ENCODE measurements at places on chromosomes 5 and 9.

GRCh38 chr9:98767196-98767595 is 29.2 kb downstream of the ANKS6 start:
- DNase-seq: no peak

DNA sequence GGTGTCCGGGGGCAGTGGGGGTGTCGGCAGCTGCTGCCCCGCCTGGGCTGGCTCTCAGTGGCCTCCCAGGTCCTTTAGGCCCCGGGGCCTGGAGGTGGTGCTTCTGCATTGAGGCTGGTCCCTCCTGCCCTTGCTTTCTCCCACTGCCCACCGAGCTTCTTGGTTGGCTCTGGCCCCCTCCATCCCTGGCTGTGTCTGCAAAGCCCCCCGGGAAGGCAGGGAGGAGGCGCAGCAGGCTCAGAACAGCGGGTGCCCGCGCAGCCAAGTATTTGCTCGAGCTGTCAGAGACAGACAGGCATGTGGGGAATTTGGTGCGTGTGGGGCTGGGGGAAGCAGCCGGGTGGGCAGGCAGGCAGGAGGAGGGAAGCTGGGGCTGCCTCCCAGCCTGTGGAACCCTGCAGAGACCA is 11.5 kb downstream of the CXXC5 start:
- no peak for DNase-seq

- DNase-seq: no peak
These were observed 19.4 kb downstream of the ERGIC1 start for GRCh38 chr5:172853355-172853975.

DNA sequence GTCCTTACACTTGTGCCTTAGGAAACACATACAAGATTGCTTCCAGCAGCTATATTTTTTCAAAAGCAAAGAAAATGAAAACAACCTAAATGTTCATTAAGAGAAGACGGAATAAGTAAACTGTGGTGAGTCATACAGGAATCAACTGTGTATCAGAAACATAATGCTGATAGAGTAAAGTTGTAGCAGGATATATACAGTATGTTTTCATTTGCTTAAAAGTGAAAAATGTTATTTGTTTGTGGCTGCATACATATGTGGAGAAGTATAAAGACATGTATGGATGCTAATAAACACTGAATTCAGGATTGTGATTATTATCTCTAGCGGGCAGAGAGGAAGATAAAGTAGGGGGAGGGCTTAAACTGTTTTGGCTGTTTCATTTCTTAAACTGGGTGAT is 8.3 kb downstream of the DCTN4 start:
- DNase-seq: no peak

GRCh38 chr5:135341016-135341666 is 57.9 kb downstream of the MACROH2A1 start:
- DNase-seq: no peak

DNA sequence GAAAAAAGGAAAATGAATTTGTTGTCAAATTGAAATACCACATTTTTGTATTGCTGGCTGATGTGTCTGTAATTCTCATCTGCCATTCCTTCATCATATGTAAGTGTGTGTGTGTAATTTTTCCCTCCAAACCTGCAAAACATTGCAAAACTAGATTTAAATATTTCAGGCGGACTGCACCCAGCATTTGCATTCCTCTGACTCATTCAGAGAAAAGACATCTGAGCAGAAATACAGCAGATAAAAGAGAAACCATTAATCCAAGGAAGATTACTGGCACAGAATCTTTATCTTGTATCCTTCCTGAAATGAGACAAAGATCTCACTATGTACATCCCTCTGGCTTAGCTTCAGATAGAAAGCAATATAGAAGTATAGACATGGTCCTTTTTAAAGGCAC is 275.3 kb downstream of the TMEM38B start:
- DNase-seq: no peak

Data from OCI-LY7 (cell line).